ENCODE measurements at places on chromosomes 3 and 15.

DNA sequence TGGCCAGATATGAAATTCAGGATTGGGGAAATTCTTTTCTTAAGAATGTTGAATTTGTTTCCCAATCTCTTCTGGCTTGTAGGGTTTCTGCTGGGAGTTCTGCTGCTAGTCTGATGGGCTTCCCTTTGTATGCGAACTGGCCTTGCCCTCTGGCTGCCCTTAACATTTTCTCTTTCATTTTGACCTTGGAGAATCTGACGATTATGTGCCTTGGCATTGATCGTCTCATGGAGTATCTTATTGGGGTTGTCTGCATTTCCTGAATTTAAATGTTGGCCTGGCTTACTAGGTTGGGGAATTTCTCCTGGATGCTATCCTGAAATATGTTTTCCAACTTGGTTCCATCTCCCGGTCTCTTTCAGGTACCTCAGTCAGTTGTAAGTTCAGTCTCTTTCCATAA, 152.2 kb downstream of the CFAP20DC start:
- no peak for DNase-seq

- DNase-seq, result no peak
Observed at GRCh38 chr3:136954251-136954650, 3.5 kb upstream of the IL20RB start.

DNA sequence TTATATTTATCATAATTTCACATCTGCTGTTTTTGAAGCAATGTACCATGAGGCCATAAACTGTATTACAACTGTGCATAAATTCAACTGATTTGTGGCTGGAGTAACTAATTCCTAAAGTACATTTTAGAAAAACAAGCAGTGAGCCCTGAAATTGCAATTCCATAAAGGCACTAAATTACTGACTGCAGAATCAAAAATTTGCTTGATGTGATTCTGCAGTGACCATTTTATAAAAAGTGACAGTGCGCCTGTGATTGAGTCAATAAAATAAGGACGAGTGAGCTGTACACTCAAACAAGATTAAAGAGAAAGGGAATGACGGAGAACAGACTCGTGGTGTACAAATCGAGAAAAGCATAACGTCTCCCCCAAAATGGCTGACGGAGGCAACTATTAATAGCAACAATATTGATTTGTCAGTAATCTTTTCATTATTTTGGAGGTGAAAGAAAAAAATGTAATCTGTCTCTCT, 121.4 kb upstream of the MEIS2 start:
- DNase-seq, result no peak

DNA sequence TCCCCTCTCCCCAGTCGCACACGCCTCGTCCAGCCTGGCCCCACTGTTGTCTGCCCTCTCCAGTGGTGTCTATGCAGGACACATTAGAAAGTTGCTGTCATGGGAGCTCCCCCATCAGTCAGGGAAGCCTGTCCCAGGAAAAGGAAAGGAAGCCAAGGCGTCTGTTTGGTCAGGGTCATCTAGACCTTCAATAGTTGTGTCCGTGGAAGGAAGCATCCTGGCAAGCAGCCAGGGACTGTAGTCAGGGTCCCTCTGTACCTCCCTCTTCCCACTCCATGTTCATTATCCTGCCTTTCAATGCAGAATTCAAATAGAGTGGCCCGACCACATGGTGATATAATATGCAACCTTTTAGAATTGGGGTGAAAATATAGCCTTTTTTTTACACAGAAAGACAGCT, 60.7 kb upstream of the RAB6B start:
- no peak for DNase-seq

DNA sequence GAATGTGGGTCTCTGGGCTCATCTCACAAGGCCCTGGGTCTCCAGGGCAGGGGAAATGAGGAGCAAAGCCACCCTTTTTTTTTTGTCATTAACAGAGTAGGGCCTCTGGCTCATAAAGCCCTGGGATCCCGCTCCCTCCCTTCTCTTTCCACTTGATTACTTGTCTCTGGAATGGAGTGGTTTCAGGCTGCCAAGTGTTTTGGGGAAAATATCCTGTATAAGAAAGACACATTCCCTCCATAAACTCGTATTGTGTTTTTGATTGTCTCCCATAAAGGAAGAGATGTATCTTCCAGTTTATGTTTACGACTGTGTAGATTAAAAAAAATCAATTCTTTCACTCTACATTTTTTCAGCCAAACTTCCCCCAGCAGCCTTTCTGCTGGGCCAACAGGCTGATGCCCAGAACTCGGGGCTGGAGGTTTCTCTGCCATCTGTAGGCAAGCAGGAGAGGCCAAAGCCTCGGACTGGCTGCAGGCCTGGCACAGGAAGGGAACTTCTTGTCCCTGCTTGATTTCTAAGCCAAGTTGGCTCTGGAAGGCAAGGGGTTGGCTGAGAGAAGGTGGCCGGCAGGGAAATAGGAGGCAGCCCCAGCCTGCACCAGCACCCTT, 49.4 kb upstream of the INSYN1 start:
- DNase-seq, result no peak

- no peak for DNase-seq
Observed at GRCh38 chr15:70633103-70633831, 130.1 kb downstream of the UACA start.

GRCh38 chr3:138118612-138119422, 3.4 kb upstream of the DZIP1L start:
- peak; percentile 26 for DNase-seq

DNA sequence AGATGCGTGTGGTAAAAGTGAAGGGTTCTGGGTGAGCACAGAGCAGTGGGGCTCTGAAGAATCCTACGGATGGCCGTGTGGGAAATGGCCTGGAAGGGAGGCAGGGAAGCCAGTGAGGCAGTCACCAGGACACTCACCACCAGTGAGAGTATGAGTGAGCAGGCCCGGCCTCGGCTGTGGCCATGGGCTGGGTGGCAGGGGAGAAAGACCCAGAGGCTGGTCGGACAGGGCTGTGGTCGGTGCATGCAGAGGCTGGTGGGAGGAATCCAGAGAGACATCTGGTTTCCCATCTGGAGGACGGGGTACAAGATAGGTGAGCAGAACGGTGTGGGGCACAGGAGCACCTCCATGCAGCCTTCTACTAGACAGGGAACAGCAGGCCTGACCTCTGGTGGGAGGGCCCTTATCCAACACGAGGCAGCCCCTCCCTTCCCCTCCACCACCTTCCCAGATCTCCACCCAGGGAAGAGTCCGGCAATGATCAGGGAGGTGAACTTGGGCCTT, 10.1 kb downstream of the PCSK6 start:
- no peak for DNase-seq

DNA sequence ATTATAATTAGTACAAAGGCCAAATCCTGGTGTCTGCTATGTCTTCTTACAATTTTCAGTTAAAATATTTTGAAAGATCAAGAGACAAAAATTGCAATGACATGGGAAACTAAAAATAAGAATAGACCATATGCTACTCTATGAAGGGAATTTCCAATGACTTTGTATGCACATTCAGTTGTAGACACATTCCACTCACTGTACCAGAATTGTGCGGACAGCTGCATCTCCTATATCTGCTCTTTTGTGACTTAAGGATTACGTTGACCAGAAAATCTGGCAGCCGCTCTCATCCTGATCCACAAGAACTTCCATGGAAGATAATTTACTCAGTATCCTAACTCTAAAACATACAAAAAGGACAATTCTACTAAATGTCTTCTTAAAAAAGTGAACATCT, 493.9 kb upstream of the KCNMB2 start:
- DNase-seq, result no peak

GRCh38 chr3:123568034-123568433, 16.8 kb downstream of the HACD2 start:
- DNase-seq, result no peak

GRCh38 chr15:33679061-33679460, 289.2 kb upstream of the CHRM5 start:
- no peak for DNase-seq

DNA sequence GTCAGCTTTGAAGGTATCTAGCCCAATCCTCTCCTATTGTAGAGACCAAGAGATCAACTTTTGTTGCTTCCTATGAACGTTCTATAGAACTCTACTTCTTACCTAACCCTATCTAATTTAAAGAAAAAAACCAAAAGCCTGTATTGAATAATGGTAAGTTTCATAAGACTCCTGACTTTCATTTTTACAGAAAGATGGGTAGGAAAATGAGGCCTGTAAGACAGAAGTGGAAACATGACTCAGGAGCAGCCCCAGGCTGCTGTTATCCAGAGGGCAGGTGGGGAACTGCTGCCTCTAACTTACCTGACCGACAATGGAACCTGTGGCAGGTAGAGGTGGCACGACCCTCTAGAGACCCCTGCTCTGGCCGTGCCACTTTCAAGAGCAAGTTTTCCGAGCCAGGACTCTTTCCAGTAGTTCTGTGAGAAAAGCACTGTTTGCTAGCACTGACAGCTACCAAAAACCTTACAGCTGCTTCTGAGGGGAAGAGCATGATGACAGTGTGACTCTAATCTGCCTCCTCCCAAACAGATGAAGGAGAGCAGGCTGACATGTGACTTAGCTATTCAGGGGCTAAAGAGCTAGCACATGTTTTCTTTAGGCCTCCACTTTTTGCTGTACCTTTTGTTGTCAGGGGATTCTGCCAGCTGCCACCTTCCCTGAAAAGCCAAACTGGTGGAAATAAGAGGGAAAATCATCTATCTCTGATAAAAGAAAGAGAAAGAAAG, 17.5 kb downstream of the POPDC2 start:
- no peak for DNase-seq

All from stimulated activated CD8-positive, alpha-beta memory T cell treated with anti-CD3 and anti-CD28 coated beads, Interleukin-2, amount 100 ng/mL, for 48 hours (primary cell).